Thoracic aorta (tissue), 2 donors: ENCODE measurements at places on chromosomes 7 and 10. TPM values are rescaled to one million over a fixed set of nuclear protein-coding genes. Genes with fewer than 3 reads are reported as not detected.

IL6 gene
- 15.7 TPM for total RNA-seq

GRCh38 chr10:11610826-11611247, 613 bp downstream of the USP6NL start:
- DNase-seq, result no peak

- DNase-seq, result no peak
These were observed 837.8 kb upstream of the COBL start for GRCh38 chr7:52154382-52154781.

- DNase-seq, result no peak
These were observed 50.4 kb upstream of the GRM8 start for GRCh38 chr7:127303102-127303501.
